ENCODE measurements at places on chromosomes 12 and 14. TPM values are rescaled to one million over a fixed set of nuclear protein-coding genes. Genes with fewer than 3 reads are reported as not detected.

GRCh38 chr14:103347091-103347815, 13.2 kb downstream of the EIF5 start:
- DNase-seq = no peak

DNA sequence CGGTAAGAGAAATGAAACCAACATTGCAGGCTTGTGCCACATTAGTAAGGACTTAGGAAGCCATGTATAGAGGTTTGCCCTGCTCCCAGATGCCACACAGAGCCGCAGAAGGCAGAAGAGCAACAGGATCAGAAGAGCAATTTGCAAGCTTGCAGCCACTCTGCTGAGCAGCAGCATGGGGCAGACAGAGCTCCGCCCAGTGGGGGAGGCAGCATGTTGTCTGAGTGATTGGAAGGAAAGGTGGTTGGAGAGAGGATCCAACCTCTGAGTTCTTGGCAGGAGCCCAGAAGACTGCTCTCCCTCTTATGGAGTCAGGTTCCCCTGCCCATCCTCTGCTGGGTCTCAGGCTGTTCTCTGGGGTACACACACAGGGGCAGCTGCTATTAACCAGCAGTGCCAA, 2.3 kb upstream of the KRT6A start:
- no peak for DNase-seq

DNA sequence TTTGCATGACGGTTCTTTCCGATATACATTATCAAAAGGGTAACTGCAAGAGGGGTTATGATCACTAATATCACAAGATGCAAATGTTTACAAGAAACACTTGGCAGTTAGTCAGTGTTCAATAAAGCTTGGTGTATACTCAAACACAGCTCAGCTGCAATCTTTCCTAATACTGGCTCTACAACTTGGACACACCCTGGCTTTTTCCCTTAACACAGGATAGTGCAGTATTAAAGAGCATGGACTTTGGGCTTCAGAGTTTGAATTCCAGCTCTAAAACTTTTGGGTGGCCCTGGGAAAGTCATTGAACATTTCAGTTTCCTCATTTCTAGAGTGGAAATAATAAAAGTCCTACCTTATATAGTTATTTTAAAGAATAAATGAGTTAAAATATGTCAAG, 107.0 kb downstream of the HECTD4 start:
- DNase-seq = no peak

The NELL2 gene
- 28.4 TPM for total RNA-seq

DNA sequence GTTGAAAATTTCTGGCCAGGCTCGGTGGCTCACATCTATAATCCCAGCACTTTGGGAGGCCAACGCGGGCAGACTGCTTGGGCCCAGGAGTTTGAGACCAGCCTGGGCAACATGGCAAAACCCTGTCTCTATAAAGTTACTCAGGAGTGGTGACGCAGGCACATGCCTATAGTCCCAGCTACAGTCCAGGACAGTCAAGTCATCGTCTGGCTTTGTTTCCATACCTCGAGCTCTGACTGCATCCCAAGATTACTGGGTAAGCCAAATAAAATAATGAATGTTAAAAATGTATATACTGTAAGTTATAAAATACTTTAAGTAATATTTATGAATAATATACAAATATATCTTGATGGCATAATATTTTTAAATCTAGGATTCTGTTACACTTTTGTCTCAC, 23.0 kb upstream of the GXYLT1 start:
- DNase-seq = no peak

DNA sequence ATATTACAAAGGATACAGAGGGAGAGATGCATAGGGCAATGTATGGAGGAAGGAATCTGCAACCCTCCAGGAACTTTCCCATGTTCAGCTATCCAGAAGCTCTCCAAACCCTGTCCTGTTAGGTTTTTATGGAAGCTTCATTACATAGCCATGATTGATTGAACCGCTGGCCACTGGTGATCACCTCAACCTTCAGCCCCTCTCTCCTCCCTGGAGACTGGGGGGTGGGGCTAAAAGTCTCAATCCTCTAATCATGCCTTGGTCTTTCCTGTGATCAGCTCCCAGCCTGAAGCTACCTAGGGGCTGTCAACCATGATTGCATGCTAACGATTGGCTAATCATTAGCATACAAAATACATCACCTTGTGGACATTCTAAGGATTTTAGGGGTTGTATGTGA, 123.4 kb downstream of the ST8SIA1 start:
- DNase-seq = no peak

The LRP6 gene
- 6.8 TPM for total RNA-seq

DNA sequence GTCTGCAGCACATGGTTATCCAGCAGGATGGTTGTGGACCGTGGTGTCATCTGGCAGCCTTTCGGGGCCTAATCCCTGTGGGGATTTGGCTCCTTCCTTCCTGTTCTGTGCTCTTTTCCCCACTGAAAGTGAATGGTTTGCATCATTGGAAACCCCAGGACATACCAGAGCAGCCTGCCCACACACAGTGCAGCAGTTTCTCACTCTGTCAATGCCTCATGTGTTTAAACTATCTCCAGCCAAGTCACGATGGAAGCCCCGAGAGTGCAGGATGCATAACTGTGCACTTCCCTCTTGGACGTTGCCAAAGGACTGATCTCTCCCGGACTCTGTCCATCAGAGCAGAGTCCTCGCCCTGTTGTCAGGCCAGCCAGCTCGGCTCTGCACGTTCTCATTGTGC, 29.0 kb upstream of the AMN start:
- DNase-seq = no peak

The CDCA3 gene
- 87.8 TPM for total RNA-seq

GRCh38 chr12:1069846-1070245, 78.8 kb downstream of the ERC1 start:
- DNase-seq = no peak

- DNase-seq = no peak
These were observed 104.5 kb upstream of the EGLN3 start for GRCh38 chr14:34055157-34055950.

The TRIM9 gene
- total RNA-seq = 2.4 TPM

- DNase-seq = no peak
These were observed 64.9 kb downstream of the DDX51 start for GRCh38 chr12:132079200-132079599.

The TMEM52B gene
- total RNA-seq = not detected

GRCh38 chr14:36827861-36828260, 166.2 kb downstream of the PAX9 start:
- no peak for DNase-seq

The MED13L gene
- total RNA-seq = 41.9 TPM

The MANSC4 gene
- not detected for total RNA-seq

GRCh38 chr12:110590806-110591326, 7.7 kb upstream of the PPTC7 start:
- DNase-seq = no peak

The CCDC196 gene
- total RNA-seq = not detected

The LALBA gene
- total RNA-seq = not detected

DNA sequence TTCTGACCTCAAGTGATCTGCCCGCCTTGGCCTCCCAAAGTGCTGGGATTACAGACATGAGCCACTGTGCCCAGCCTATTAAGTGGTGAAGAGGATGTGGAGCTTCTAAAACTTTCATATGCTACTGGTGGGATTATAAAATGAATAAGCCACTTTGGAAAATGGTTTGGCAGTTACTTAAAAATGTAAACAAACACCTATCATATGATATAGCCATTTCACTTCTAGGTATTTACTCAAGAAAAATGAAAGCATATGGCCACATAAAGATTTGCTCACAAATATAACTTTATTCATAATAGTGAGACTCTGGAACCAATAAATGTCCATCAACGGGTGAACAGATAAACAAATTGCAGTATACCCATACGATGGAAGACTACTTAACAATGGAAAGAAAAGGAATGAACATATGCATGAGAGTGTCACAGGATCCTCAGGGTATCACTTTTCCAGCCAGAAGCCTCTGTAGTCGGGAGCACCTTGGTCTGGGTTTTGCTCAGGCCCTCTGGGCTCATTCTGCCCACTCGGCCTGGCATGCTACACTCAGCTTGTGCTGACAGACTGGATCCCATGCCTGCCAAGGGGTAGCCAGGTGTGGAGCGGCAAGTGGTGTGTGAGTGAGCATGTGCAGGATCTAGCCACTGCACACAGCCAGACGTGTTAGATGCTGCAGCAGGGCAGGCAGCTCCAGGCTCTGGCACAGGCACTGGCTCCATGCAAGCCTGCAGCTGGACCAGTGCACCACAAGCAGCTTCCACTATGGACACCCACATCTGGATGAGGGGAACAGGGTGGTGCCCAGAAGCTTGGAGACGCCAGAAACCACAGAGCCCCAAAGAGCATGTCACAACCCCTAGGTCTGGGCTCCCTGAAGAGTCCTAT, 213.2 kb upstream of the DIO3 start:
- no peak for DNase-seq

The KSR2 gene
- 0.14 TPM for total RNA-seq

DNA sequence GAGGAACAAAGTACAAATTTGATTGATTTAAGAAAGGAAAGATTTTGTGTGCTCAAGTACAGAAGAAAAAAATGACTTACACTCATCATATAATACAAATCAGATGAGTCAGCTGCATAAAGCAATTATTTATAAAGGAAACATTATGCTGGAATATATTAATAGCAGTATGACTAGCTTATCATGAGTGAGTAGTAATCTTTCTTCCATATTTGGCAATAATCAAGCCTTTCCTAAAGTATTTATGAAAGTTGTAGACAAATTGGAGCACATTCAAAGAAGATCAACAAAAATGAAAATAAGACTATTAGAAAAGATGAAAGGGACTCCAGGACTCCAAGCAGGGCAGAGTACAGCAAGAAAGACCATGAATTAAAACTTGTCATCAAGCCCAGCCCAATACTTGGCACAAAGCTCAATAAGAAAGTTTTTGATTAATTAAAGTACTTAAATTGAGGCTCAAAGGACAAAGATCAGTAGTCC, 32.8 kb downstream of the CCER1 start:
- DNase-seq = no peak

DNA sequence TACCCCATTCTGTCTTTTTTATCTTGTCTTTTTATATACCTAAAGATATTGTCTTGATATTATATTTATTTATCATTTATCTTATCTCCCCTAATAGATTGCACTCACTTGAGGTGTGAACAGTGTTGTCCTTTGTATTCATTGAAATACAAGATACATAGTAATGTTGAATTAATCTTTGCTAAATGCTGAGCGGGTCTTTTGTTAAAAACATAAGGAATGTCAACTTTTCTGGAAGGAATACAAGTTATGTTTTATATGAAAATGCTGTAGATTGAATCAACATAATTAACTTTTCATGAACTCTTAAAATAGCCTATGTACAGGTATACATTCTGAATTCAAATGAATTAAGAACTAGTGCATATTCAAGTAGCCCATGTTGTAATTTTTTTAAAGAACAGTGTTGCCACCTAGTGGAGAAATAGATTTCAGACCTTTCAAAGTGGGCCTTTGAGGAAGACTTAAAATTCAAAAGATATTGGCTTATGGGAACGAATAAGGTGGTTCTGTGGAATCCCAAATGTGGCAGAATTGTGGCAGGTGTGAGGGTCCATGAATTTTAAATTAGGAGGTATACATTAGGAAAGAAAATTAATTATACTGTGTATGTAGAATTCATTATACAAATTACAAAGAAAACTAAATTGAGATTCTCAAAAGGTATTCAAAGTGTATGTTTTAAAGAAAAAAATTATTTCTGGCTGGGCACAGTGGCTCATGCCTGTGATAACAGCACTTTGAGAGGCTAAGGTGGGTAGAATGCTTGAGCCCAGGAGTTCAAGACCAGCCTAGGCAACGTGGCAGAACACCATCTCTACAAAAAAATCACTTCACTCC, 19.1 kb downstream of the BBOF1 start:
- no peak for DNase-seq

The KRT75 gene
- total RNA-seq = not detected

DNA sequence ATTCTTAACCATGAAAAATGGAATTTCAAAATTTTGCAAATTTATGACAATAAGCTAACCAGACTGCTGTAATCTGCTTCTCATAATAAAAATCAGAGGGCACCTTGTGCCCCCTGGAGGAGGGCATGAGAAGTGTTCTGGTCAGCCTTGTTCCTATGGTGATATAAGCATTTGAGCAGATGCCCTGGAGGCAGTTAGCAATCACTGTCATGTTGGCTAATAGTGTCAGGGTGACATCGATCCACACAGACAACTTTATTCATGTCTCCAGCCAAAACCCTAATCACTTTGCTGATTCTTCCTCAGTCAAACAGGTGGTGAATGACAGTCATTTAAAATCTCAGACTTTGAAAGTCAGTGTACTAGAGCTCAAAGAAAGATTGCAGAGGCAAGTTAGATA, 943.0 kb downstream of the GALC start:
- DNase-seq = peak; percentile 24

The HOXC12 gene
- not detected for total RNA-seq

- no peak for DNase-seq
These were observed 515 bp upstream of the ABCC9 start for GRCh38 chr12:21941506-21942376.

- no peak for DNase-seq
These were observed 600.8 kb downstream of the TRHDE start for GRCh38 chr12:72872996-72873395.

DNA sequence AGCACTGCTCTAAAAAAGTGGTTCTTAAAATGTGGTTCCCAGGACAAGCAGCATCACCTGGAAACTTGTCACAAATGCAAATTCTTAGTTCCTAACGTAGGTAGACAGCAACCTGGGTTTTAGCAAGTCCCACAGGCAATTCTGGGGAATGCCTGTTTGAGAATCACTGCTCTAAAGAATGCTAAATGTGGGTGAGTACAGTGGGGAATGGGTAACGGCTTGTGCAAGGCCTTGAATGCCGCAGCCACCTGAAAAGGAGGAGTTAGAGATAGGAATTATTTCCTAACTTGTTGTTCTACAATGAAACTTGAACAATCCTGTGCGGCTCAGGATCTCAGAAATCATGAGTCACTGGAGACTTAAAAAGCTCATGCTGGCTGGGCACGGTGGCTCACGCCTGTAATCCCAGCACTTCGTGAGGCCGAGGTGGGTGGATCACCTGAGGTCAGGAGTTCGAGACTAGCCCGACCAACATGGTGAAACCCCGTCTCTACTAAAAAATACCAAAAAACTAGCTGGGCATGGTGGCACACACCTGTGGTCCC, 34.9 kb downstream of the GNS start:
- no peak for DNase-seq
